Activated CD4-positive, alpha-beta memory T cell treated with anti-CD3 and anti-CD28 coated beads for 36 hours (primary cell): ENCODE measurements at places on chromosomes 12 and 14. TPM values are rescaled to one million over a fixed set of nuclear protein-coding genes. Genes with fewer than 3 reads are reported as not detected.

GRCh38 chr14:45361727-45362126, 108.7 kb upstream of the MIS18BP1 start:
- no peaks in the 10 kb centered on the region for H3K4me1 ChIP-seq
- DNase-seq: no peak
- H3K4me3 ChIP-seq: no peak overlapping the region
- no peak overlapping the region for H3K27ac ChIP-seq
- no peaks in the 10 kb centered on the region for H3K27me3 ChIP-seq
- no peaks in the 10 kb centered on the region for H3K36me3 ChIP-seq

DNA sequence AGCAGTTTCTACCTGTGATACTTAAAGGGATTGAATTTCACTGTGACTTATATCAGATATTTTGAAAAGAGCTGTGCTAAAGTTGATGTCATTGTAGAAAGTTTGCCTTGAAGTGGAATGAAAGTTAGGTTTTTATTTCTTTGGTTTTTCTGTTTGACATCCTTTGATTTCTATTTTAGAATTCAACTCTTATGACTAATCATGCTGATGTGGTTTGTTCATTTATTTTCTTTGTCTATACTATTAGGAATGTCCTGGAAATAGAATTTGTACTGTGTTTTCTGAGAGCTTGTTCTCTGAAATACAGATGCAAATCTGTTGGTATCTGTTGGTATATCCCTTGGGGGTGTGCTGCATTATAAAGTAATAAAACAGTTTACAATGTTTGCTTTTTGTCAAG, 3.3 kb downstream of the CNOT2 start:
- H3K36me3 ChIP-seq: peaks cover 29% of the 10 kb centered on the region
- no peak overlapping the region for H3K4me3 ChIP-seq
- no peak for DNase-seq

- no peaks in the 10 kb centered on the region for H3K4me1 ChIP-seq
- H3K27ac ChIP-seq: no peak overlapping the region
- H3K36me3 ChIP-seq: no peaks in the 10 kb centered on the region
These were observed 13.9 kb upstream of the DEGS2 start for GRCh38 chr14:100173353-100173752.

GRCh38 chr12:75712223-75712622, 200.8 kb upstream of the KRR1 start:
- no peak overlapping the region for H3K4me3 ChIP-seq
- H3K4me1 ChIP-seq: peaks cover 11% of the 10 kb centered on the region
- H3K36me3 ChIP-seq: no peaks in the 10 kb centered on the region
- H3K27ac ChIP-seq: no peak overlapping the region

GRCh38 chr14:51392416-51392815, 152.4 kb downstream of the TMX1 start:
- H3K36me3 ChIP-seq: no peaks in the 10 kb centered on the region
- H3K27ac ChIP-seq: no peak overlapping the region
- DNase-seq: no peak
- peaks cover 3% of the 10 kb centered on the region for H3K27me3 ChIP-seq
- H3K4me3 ChIP-seq: no peak overlapping the region
- H3K4me1 ChIP-seq: no peaks in the 10 kb centered on the region

DNA sequence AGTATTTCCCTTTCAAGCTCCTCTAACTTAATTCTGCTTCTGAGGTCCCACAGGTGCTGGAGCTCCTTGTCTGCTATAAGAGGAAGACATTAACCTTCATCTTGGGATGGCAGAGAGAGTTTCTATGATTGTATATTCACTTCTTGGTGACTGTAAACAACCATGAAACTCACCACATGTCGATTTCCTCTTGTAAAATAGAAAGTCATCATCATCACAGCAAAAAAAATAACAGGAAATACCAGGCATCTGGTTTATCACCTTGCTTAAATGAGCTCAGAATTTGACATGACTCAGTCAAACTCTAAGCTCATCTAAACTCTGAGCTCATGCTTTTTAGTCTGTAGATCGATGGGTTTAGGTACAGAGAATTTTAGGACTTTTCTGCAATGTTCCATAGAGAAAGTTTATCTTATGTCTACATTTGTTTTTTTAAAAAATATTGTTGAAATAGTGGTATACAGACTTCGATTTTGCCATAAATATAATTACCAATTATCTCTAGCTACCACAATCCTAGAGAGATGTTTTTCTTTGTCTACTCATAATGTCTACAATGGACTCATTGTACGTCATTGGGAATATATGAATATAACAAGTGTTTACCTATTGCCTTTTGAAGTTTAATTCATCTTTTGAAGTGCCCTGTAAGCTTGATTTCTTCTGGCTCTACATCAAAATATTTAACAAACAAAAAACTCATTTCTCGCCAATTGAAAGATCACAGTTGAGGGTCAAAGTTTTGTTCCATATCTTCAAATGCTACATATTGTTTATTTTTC, 58.4 kb downstream of the IGF1 start:
- no peak overlapping the region for H3K4me3 ChIP-seq
- DNase-seq: no peak
- H3K27ac ChIP-seq: no peak overlapping the region
- no peaks in the 10 kb centered on the region for H3K4me1 ChIP-seq
- no peaks in the 10 kb centered on the region for H3K27me3 ChIP-seq
- H3K36me3 ChIP-seq: no peaks in the 10 kb centered on the region

DNA sequence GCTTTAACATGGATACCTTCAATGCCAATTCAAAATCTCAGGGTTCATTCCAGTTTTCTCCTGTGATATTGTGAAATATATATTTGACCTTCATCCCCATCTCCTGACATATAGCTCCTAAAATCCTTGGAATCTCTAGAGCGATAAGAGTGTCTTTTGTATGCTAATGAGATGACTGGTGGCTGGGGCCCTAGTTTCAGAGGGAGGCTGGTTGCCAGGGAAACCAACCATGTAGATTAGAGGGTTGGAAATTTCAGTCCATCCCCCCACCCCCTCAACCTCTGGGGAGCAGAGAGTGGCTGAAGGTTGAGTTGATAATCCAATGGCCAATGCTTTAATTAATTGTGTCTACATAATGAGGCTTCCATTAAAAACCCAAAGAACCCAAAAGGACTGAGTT, 59.4 kb downstream of the SDR9C7 start:
- no peak overlapping the region for H3K4me3 ChIP-seq
- no peak overlapping the region for H3K27ac ChIP-seq
- H3K4me1 ChIP-seq: no peaks in the 10 kb centered on the region
- H3K27me3 ChIP-seq: peaks cover 19% of the 10 kb centered on the region
- H3K36me3 ChIP-seq: no peaks in the 10 kb centered on the region

Gene NEMP1
- 73.5 TPM for total RNA-seq

Gene IL31
- 4.0 TPM for total RNA-seq

DNA sequence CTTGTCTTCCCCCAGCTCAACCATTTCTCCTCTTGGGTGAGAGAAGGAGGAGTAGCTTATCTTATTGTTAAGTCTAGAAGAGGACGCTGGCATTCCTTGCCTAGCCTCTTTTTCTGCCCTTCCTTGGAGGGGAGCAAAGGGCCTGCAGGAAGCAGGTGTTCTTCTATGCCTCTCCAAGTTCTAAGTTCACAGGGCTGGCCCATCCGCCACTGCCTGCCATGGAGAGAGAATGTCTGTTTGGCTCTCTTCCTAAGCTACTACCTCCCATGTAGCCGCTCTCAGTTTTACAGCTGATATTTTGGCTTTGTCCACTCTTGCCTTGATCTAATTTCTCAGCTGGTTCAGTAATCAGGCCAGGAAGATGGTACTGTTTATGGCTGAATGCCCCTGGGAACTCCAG, 201.2 kb downstream of the NTF3 start:
- H3K4me1 ChIP-seq: no peaks in the 10 kb centered on the region
- H3K36me3 ChIP-seq: no peaks in the 10 kb centered on the region
- H3K4me3 ChIP-seq: no peak overlapping the region
- DNase-seq: no peak
- no peaks in the 10 kb centered on the region for H3K27me3 ChIP-seq

DNA sequence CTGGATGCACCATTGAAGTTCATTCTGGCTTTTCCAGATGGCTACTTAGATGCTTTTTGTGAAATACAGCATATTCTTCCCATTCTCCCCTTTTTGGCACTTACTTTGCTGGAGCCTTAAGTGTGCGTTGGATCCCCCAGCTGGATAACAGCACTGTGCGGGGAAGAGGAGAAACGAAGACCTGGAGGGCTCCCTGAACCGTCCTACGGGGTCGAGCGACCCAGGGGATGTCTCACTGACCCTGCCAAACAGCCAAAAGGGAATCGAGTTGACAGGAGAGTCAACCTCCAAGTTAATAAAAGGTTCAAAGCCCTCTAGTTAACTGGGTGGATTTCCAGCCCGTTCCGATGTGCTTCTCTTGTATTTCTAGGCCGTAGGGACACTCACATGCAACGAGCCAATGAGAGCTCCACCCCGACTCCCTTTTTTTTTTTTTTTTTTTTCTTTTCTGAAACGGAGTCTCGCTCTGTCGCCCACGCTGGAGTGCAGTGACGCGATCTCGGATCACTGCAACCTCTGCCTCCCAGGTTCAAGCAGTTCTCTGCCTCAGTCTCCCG, 1.0 kb upstream of the CAMKK2 start:
- no peaks in the 10 kb centered on the region for H3K36me3 ChIP-seq
- peak overlapping the region; percentile 13 for H3K27ac ChIP-seq
- H3K4me3 ChIP-seq: peak overlapping the region; percentile 81
- H3K4me1 ChIP-seq: peaks cover 18% of the 10 kb centered on the region
- H3K27me3 ChIP-seq: no peaks in the 10 kb centered on the region
- peak; percentile 84 for DNase-seq

Gene ANKS1B
- total RNA-seq: 0.97 TPM

DNA sequence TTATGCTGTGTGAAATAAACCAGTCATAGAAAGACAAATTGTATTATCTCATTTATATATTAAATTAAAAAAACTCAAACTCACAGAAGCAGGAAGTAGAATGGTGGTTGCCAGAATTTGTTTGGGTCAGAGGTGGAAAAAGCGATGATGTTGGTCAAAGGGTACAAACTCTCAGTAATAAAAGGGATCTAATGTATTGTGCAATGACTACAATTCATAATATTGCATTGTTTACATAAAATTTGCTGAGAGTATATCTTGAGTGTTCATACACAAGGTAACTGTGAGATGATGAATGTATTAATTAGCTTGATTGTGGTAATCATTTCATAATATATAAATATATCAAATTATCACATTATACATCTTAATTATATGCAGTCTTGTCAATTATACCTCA, 56.7 kb downstream of the FOXG1 start:
- H3K36me3 ChIP-seq: no peaks in the 10 kb centered on the region
- DNase-seq: no peak
- H3K27me3 ChIP-seq: no peaks in the 10 kb centered on the region
- H3K27ac ChIP-seq: no peak overlapping the region

GRCh38 chr14:90592655-90593054, 195.8 kb downstream of the CALM1 start:
- no peak overlapping the region for H3K4me3 ChIP-seq
- no peaks in the 10 kb centered on the region for H3K36me3 ChIP-seq
- no peak for DNase-seq
- no peak overlapping the region for H3K27ac ChIP-seq
- H3K27me3 ChIP-seq: no peaks in the 10 kb centered on the region

Gene KRT73
- total RNA-seq: not detected

Gene ATF1
- total RNA-seq: 50.5 TPM

DNA sequence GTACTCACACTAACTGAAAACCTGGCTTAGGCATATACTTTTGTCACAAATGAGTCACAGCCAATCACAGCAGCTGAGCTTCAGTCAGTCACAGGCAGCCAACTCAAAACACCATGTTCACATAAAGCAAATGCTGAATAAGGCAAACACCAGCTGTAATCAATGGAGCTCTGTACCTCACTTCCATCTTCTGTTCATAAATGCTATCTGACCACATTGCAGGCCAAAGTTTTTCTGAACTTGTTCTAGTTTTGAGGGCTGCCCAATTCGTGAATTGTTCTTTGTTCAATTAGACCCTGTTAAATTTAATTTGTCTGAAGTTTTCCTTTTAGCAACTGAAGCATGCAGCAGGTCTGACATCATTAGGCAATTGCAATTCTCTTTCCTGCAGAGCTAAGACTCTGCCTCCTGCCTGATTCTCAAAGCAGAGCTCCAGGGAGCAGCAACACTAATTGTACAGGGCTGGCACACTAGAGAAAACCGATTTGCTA, 129.9 kb downstream of the WIF1 start:
- H3K36me3 ChIP-seq: no peaks in the 10 kb centered on the region
- no peak for DNase-seq
- H3K27me3 ChIP-seq: peaks cover 16% of the 10 kb centered on the region
- H3K4me1 ChIP-seq: no peaks in the 10 kb centered on the region

GRCh38 chr14:30541318-30541717, 17.6 kb upstream of the G2E3 start:
- H3K36me3 ChIP-seq: no peaks in the 10 kb centered on the region
- no peak overlapping the region for H3K4me3 ChIP-seq
- H3K27ac ChIP-seq: no peak overlapping the region
- peaks cover 8% of the 10 kb centered on the region for H3K27me3 ChIP-seq
- DNase-seq: no peak
